ENCODE measurements at places on chromosomes 4 and X.

- no peak for DNase-seq
Observed at GRCh38 chr4:56762484-56763250, 58.8 kb downstream of the SPINK2 start.

DNA sequence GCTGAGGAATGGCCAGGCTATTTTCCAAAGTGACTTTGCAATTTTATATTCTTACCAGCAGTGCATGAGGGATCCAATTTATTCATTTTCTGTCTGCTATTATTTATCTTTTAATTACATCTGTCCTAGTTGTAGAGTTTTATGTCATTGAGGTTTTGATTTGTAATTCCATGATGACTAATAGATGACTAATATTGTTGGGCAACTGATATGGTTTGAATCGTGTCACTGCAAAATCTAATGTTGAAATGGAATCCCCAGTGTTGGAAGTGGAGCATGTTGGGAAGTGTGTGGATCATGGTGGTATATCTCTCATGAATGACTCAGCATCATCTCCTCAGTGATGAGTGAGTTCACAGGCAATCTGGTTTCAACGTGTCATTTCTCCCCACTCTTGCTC is 201.5 kb downstream of the TBX22 start:
- DNase-seq = peak; percentile 25

DNA sequence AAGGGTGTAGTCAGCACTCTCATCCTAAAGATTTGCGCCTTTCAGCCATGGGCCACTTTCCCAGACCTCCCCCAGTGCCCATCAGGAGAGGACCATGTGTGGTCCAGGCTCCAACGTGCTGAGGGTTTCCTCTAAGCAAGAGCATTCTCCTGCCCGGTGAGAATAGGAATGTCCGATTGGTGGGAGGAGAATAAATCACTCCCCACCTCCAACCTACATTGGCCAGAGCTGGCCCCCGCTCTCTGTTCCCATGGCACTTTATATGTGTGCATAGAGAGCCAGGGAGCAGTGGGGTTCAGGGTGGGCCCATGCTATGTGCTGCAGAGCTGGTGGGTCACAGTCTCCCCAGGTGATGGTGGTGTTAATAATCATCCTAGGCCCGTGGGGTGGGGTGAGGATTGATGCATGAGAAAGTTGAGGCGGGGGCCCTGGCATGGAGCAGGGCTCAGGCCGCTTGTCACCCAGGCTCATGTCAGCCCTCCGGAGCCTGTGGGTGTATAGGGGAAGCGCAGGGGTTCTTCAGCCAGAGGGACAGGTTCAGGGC is 6.8 kb upstream of the SORCS2 start:
- DNase-seq = no peak

GRCh38 chr4:156898373-156899117 is 73.1 kb downstream of the PDGFC start:
- DNase-seq = no peak

DNA sequence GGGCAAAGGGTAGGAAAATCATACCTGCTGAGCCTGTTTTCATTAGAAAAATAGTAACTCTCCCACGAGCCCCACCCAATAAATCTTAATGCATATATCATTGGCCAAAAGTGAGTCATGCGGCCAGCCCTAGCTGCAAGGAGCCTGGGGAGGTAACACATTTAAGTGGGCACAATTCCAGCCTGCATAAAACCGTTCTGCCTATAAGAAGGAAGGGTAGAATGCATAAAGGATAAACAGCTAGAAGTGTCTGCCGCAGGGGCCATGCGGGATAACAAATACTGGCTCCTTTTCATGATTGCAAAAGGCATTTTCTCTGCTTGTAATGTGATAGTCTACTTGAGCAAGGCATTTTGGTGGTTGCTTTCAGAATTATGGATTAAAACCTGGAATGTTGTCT is 37.1 kb downstream of the EFHC2 start:
- DNase-seq = peak; percentile 0

- no peak for DNase-seq
Observed at GRCh38 chr4:151555151-151555945, 146.4 kb downstream of the FHIP1A start.

- no peak for DNase-seq
Observed at GRCh38 chr4:108449129-108449528, 171.2 kb upstream of the RPL34 start.

- no peak for DNase-seq
Observed at GRCh38 chr4:54099287-54099747, 646 bp upstream of the GSX2 start.

DNA sequence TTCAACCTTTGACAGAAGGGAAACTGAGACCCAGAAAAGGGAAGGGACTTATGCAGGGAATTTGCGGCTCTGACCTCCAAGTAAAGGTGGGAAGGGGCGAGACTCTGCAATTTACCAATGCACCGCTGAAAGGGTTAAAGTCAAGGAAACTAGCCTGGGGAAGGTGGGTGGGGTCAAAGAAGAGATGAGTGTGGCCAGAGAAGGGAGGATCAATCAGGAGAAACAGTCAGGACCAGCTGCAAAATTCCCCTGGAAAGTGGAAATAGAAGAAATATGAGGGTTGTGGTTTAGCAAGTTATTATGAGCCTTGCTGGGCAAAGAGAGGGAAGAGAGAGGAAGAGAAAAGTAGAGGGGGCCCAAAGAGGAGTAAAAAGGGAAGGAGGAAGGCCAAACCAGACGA is 30.5 kb downstream of the STARD8 start:
- DNase-seq = no peak

DNA sequence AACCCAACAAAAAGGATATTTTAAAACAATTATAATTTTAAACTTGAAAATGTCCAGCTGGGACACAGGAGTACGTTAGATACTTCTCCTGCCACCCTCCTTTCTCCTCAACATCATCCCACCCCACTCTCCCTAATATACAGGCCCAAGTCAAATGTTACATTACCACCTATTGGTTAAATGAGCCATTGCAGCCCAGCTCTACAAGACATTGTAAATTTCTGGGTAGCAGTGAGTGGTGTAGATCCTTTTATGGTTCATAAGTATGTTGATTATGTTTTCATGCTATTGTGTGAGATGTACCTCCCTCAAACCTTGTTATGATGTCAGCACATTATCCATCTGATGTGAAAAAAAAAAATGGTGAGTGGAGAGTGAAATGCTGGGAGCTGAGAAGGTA is 187.1 kb upstream of the BCOR start:
- no peak for DNase-seq

DNA sequence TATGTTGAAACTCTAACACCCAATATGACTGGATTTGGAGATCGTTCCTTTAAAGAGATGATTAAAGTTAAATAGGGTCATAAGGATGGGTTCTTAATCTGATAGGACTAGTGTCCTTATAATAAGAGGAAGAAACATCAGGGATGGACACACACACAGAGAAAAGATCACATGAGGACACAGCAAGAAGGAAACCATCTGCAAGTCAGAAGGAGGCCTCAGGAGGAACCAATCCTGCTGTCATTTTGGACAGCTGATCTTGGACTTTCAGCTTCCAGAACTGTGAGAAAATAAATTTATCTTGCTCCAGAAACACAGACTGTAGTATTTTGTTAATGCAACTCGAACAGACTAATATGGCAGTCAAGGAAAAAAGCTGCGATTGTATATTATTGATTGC is 631.5 kb downstream of the PCDH7 start:
- no peak for DNase-seq

DNA sequence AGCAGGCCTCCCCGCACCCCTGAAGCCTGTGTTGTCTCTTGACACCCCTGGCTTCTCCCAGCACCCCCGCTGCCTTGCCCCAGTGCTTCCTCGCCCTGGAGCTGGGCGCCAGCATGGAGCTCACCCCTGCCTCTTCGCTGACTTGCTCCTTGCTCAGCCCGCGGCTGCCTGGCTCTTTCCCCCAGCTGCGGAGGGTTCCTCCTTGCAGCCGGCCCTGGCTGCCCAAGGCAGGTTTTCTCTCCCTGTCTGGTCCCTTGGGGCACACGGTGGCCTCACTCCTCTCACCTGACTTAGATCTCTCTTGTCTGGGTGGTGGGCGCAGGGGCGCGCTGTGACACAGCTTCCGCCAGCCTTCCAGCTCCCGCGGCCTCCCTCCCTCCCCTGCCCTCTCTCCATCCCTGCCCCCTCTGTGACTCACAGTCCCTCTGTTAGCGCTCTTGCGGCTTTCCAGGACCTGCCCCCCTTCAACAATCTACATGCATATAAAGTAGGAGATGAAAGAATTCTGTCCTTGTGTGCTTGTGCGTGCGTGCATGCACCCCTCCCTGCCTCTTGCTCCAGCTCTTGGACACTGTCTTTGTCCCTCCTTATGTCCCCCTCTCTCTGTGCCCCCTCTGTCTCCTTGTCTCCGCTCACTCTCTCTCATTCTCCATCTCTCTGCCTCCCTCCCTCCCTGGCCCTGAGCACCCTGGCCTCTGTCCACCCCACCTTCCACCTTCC is 2.2 kb downstream of the PLXNB3 start:
- DNase-seq = peak; percentile 75

DNA sequence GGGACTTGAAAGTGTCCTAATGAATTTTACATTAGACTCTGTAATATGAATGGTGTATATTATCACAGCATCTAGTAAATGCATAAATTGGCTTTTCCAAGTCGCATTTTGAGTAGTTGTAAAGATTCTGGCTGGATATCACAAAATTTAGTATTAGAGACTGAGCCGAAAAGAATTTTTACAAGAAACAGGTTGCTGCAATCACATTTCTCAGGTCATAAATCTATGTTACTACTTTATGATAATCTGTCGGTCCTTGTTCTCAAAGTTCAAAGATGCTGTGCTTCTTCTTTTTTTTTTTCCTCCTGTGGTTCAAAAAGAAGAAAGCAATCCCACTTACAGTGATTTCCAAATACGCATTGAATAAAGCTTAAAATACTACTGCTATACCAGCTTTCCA is 253.4 kb downstream of the KCNIP4 start:
- DNase-seq = no peak

GRCh38 chr4:101020956-101021355 is 326.4 kb downstream of the PPP3CA start:
- peak; percentile 56 for DNase-seq

- DNase-seq = peak; percentile 17
Observed at GRCh38 chr4:189600718-189601435, 339.8 kb upstream of the FRG1 start.

DNA sequence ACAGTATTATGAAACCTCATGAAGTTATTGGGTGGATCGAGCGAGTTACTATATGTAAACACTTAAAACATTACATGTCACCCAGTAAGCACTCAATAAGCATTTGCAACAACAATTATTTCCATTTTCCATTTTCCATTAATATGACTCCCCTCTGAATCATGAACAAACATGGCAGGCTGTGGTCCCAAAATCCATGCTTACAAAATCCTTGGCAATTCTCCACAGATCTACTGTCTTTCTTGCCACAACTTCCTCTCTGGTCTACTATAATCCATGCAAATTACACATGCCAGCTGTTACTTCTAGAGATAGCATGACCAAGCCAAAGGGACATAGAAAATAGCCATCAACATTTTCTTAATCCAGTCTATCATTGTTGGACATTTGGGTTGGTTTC is 22.0 kb downstream of the ASB11 start:
- no peak for DNase-seq

DNA sequence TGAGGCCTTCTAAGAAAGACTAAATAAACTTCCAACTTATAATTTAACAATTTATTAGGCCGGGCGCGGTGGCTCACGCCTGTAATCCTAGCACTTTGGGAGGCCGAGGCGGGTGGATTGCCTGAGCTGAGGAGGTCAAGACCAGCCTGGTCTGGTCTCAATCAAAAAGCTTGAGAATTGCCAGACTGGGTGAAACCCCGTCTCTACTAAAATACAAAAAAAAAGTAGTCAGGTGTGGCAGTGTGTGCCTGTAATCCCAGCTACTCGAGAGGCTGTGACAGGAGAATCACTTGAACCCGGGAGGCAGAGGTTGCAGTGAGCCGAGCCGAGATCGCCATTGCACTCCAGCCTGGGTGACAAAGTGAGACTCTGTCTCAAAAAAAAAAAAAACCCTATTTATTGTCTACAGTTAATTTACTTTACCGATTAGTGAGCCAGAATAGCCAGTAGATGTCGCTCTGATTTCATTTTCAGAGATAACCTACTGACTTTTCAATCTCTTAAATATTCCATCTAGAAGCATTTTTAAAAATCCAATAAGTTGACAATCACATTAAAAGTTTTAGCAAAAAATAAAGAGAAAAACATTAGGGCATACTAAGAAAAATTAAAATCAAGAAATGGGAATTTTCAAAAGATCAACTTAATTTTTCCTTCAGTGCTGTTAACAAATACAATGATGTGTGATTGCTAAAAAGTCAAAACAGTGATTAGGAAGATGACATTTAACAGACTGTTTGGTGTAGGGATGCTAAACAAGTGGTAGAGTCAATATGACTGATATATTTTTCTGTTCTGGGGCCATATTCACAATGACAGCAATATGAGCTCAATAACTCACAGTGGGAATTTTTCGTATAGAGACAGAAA is 4.3 kb upstream of the SHROOM3 start:
- peak; percentile 69 for DNase-seq

GRCh38 chr4:27775156-27775555 is 914.5 kb downstream of the STIM2 start:
- no peak for DNase-seq

GRCh38 chr4:165367040-165367439 is 11.8 kb upstream of the CPE start:
- DNase-seq = no peak

- no peak for DNase-seq
Observed at GRCh38 chr4:42561031-42561430, 95.9 kb downstream of the ATP8A1 start.

GRCh38 chr4:2767705-2768074 is 11.6 kb upstream of the TNIP2 start:
- DNase-seq = no peak

GRCh38 chrX:39406799-39407198 is 605.5 kb downstream of the MID1IP1 start:
- no peak for DNase-seq

DNA sequence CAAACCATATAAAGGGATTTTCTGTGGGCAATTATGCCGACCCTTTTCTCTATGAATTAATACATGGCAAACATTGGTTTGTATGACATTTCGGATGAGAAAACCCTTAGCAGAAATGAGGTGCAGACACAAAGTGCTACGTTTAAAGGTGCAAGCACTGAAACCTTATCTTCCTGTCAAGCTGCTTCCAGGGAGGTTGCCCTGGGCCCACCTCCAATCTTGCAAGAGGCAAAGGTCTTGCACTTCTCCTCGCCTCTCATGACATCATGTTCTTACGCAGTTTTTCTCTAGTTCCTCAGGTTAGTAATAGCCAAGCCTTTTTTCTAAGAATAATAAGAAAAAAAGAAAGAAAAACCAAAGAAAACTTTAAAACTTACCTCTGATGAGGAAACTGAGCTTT is 220.1 kb downstream of the DHX15 start:
- no peak for DNase-seq

DNA sequence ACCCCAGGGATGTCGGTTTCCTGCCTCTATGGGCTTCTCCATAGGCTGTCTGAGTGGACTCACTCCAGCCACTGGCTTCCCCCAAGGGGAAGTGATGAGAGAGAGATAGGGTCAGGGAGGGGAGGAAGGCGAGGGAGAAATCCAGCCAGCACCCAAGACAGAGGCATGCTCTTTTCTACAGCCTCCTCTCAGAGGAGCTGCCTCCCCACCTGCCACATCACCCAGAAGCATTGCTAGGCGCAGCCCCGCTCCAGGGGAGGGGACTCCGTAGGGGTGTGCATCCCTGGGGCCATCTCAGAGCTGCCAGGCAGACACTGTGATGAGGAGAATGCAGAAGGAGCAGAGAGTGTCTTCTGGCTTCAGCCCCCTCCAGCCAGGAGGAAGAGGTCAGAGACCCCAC is 109.5 kb upstream of the NKX1-1 start:
- DNase-seq = no peak

- DNase-seq = peak; percentile 5
Observed at GRCh38 chr4:31741326-31741725, 1021.2 kb downstream of the PCDH7 start.

GRCh38 chr4:56742080-56742871 is 61.2 kb upstream of the HOPX start:
- peak; percentile 42 for DNase-seq

GRCh38 chr4:158728236-158728635 is 5.0 kb upstream of the PPID start:
- DNase-seq = no peak

Measured in fibroblast of upper back skin (primary cell).